ENCODE measurements at places on chromosomes 16 and 17.
A peak's percentile ranks its signal among the peaks of the same experiment; 100 is the strongest.

DNA sequence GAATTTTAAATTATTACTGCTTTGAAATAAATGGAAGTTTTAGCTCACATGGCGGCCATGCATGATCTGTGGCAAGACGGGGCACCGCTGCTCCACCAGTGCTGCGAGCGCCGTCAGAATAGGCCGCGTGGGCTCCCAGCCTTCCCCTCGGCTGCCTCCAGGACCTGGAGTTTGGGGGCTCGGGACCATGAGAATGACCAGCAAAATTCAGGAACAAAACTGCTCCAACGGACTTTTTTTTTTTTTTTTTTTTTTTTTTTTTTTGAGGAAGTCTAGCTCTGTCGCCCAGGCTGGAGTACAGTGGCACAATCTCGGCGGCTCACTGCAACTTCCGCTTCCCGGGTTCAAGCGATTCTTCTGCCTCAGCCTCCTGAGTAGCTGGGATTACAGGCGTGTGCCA lies 38.3 kb upstream of the AKAP1 start:
- no peak for DNase-seq

DNA sequence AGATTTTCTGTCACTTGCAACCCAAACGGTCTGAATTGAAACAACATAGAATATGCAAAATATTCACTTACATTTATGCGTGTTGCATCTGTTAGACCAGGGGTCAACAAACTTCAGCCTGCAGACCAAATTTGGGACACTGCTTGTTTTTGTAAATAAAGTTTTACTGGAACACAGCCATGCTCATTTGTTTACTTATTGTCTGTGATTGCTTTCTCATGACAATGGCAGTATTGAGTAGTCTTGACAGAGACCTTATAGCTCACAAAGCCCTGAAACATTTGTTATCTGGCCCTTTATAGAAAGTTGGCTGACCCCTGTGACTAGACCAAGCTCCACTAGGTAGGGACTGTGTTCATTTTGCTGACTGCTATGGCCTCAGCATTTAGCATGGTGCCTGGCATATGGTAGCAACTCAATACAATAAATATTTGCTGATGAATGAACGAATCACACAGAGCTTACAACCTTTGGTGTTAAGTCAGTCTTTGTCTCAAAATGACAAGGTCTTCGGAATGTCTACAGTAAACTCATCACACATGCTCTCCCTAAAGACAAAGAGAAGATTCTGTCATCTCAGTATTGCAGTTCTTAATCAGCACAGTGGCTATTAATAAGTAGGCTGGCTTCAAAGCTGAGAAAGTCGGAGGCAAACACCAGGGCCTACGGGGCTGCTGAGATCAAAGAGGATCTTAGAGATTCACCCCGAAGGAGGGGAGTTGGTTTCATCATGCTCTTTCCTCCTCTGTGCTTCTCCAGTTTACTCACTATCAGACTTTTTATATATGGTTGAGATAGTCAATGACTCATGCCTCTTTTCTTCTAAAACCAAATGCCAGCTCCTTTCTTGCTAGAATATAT lies 95.2 kb upstream of the AXIN2 start:
- no peak for DNase-seq

GRCh38 chr16:2773188-2773968 lies 3.7 kb downstream of the ELOB start:
- DNase-seq = no peak

- peak; percentile 76 for DNase-seq
Observed at GRCh38 chr16:1057252-1057932, 15.2 kb upstream of the SSTR5 start.

GRCh38 chr17:34703533-34703932 lies 124.2 kb downstream of the TMEM132E start:
- peak; percentile 27 for DNase-seq

DNA sequence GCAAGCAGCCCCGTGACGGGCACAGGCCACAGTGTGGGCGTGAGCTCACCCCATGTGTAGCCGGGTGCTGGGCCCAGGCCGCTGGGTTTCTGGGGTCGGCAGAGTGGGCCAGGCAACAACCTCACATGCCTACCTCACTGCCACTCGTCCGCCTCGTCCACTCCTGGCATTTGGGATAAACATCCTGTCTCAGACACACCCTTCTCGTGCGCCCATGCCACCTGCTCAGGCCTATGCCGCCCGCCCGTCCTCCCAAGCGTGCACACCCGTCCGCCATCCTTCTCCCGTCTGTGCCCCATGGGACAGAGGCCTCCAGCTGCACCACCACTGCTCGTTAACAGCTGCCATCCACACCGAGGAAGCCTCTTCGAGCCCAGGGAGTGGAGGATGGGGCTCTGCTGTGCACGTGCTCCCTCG lies 64.3 kb downstream of the KLHDC4 start:
- DNase-seq = no peak

DNA sequence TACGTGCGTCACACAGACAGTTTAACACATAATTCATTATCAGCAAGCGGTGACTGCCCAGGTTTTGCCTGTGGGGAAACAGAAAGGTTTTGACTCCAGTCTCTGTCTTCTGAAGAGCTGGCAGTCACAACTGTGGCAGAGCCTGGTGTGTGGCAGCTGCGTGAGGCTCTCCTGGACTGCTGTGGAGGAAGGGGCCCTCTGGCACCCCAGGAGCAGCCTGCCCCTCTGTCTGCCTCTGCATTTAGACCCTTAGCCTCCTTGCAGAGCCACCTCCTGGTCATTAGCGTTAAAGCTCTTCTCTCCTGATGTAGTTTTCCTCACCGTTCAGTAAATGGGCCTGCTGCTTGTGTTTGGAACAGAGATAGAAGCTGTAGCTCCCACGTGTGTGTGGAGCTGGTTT lies 10.9 kb downstream of the RAB40C start:
- DNase-seq = no peak

DNA sequence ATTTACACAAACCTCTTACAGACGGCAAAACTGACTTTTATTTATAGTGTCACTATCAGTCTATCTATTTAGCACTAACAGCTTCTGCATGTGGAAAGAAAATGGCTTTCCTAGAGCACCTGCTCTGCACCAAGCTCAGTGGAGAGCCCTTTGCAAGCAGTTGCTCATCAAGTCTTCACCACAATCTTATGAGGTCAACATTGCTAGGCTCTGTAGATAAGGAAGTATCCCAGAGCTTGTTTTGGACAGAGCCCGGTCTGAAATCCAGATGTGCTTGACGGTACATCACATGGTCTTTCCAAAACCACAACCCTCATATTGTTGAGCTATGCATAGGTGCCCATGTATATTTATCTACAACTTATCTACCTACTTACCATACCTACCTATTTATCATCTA lies 572.7 kb upstream of the CDH5 start:
- DNase-seq = no peak

- DNase-seq = no peak
Observed at GRCh38 chr16:24972608-24973220, 42.5 kb downstream of the ARHGAP17 start.

- peak; percentile 16 for DNase-seq
Observed at GRCh38 chr16:82660075-82660645, 33.4 kb downstream of the CDH13 start.

- no peak for DNase-seq
Observed at GRCh38 chr17:39218906-39219305, 6.8 kb downstream of the STAC2 start.

- DNase-seq = no peak
Observed at GRCh38 chr16:440627-441026, 15.2 kb downstream of the RAB11FIP3 start.

GRCh38 chr17:28834420-28834819 lies 8.2 kb downstream of the FAM222B start:
- no peak for DNase-seq

- DNase-seq = no peak
Observed at GRCh38 chr17:41683441-41684007, 5.2 kb upstream of the EIF1 start.

GRCh38 chr16:87765473-87765775 lies 362 bp downstream of the KLHDC4 start:
- peak; percentile 65 for DNase-seq

DNA sequence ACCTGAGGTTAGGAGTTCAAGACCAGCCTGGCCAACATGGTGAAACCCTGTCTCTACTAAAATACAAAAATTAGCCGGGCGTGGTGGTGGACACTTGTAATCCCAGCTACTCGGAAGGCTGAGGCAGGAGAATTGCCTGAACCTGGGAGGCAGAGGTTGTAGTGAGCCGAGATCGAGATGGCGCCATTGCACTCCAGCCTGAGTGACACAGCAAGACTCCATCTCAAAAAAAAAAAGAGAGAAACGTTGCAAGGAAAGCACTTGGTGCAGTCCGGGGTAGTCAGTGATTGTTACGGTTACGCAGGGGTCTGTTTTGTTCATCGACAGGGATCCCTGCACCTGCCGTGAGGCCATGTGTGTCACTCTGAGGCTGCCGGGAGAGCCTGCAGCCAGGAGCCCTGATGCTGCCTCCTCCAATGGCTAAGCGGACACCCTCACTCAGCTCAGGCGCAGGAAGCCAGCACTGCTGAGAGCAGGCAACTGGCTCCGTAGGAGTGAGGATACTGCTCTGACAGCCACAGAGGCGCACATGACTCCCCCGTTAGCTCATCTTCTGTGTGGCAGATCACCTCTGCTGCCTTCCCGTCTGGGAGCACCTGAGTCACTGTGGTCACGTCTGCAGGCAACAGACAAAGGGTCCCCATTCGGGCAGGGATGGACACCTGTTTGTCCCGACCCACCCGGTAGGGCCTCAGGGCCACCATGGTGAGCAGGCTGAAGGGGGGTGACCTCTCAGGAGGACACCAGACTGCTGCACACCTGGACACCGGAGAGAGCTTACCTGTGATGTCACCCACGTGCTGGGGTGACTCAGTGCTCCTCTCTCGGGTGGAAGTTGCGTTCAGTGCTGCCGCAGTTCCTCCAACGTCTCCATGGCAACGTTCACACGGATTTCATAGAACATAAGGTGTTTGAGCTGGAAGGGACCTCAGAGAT lies 5.2 kb upstream of the RAB26 start:
- DNase-seq = no peak

- DNase-seq = peak; percentile 84
Observed at GRCh38 chr17:19992803-19993713, 15.4 kb upstream of the AKAP10 start.

- DNase-seq = no peak
Observed at GRCh38 chr17:8658810-8659209, 28.3 kb upstream of the MYH10 start.

DNA sequence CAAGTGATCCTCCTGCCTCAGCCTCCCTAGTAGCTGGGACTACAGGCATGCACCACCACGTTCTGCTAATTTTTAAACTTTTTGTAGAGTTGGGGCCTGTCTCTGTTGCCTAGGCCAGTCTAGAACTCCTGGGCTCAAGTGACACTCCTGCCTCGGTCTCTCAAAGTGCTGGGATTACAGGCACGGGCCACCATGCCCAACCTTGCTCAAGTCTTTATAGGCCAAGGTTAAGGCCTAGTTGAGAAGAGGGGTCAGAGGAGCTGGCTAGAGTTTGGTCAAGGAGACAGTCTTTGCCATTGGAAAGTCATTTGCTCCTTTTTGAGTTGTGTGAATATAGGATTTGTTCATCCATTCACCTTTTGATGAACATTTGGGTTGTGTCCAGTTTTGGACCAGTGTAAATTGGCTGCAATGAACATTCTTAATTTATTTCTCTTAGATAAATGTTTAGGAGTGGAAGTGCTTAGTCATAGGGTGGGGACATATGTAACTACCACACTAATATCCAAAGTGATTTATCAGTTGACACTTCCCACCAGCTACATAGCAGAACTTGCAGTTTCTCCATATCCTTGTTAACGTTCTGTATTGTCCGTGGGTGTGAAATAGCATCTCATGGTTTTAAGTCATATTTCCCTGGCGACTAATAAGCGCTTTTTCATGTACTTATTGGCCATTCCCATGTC lies 30.7 kb upstream of the ARHGAP17 start:
- no peak for DNase-seq

DNA sequence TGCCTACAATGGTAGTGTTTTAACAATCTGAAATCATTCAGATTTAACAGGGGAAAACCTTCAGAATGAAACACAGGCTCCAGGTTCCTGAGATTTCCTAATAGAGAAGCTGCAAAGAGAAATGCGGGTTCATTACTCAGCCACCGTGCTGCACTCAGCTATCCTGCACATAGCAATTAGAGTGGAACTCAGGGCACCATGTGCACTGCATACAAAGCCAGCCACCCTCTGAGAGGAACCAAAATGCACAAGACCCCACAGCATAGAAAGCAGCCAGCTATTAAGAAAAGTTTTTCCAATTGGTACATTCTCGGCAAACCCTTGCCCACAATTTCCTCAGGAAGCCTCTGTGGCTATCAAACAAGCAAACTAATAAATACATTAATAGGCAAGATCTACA lies 37.4 kb downstream of the TOM1L2 start:
- DNase-seq = no peak

DNA sequence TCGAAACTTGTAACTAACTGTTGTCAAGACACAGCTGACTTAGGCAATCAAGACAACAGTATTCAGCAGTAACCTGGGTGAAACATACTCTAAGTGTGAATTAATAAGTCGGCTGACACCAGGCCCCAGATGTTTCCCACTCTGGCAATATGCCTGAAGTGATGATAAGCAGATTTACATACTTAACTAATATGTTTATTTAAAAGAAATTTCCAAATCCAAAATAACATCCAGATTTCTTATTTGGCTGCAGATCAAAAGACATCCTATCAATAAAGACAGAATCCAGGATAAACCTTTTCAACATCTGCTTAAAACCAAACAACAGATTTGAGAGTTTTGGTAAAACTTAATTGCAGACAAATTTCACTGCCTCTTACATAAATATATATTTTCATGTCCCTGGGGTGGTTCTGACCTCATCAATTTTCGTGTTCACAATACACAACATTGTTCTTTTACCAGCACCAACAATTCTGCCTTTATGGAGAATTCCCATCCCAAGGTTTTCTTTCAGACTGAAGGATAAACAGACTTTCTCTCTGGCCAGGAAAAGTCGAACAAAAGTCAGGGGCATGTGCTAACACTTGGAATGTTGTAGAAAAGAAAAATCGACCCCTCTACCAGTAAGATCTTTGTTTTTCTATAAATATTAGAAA lies 45.1 kb upstream of the TOX3 start:
- no peak for DNase-seq

- no peak for DNase-seq
Observed at GRCh38 chr16:57244463-57244766, 644 bp upstream of the ARL2BP start.
